ENCODE measurements at places on chromosomes 2 and 18.

DNA sequence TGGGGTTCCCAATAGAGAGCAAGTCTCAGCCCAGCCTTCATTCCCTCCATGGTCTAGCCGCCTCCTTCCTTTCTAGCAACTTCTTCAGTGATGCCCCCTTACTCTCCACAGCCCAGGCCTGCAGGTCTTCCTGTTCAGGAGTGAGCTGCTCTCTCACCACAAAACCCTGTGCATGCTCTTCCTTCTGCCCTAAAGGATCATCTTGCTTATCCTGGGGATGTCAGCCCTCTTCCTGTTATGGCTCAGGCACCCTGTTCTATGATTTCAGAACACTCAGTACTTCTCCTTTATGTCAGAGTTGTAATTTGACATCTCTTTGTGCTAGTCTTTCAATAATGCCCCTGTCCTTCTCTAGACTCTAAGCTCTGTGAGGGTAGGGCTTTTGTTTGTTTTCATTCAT lies 19.4 kb downstream of the TMEM178A start:
- no peak for DNase-seq

DNA sequence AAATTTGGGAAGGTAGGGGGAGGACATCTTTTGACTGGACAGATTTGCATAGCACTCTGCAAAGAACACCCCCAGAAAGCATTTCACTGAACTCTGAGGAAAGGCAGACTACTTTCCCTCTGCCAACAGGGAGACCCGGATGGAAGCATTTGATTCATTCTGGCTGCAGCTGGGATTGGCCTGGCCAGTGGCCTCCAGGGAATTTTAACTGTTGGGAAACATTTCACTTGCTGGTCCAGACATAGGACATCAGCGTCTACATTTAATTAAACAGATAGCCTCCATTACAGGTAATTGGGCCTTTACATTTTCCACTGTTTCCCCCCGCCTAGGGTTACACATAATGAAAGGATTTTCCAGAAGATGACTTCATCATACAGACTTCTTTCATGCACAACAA lies 92.8 kb downstream of the MARCHF4 start:
- no peak for DNase-seq

DNA sequence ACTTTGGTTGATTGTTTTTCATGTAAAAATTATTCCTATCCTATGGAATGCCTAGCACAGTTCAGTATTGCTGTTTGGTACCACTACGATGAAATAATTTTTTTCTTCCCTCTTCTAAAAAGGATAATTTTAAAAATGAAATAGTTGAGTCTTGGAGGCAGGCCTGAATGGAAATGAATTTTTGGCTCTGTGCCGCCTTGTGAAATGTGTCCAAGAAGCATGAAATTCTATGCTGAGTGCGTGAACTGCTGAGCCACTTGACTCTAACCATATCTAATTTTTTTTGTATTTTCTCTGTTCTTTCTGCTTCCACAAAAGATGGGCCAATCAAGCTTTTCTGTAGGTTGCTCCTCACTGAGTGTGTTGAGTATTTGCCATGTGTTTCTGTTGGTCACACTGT lies 95.0 kb downstream of the PRPF40A start:
- DNase-seq: no peak

DNA sequence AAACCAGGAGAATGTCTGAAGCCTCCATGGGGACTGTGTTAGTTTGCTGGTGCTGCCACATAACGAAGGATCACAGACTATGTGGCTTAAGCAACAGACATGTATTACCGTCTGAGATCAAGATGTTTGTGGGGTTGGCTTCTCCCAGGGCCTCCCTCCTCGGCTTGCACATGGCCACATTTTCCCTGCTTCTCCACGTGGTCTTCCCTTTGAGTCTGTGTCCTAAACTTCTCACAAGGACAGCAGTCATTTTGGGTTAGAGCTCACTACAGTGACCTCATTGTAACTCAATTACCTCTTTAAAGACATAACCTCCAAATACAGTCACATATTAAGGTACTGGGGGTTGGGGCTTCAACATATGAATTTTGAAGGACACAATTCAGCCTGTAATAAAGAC lies 44.6 kb upstream of the LPIN2 start:
- no peak for DNase-seq

- DNase-seq: no peak
Measured at GRCh38 chr2:198096965-198097364, 292.6 kb downstream of the PLCL1 start.

GRCh38 chr2:134919341-134920210 lies 954 bp downstream of the CCNT2 start:
- DNase-seq: no peak

- DNase-seq: no peak
Measured at GRCh38 chr2:191985740-191986139, 138.9 kb upstream of the CAVIN2 start.

GRCh38 chr2:112255875-112256274 lies 1.0 kb upstream of the ZC3H8 start:
- no peak for DNase-seq

GRCh38 chr18:13235981-13236380 lies 17.4 kb downstream of the LDLRAD4 start:
- no peak for DNase-seq

DNA sequence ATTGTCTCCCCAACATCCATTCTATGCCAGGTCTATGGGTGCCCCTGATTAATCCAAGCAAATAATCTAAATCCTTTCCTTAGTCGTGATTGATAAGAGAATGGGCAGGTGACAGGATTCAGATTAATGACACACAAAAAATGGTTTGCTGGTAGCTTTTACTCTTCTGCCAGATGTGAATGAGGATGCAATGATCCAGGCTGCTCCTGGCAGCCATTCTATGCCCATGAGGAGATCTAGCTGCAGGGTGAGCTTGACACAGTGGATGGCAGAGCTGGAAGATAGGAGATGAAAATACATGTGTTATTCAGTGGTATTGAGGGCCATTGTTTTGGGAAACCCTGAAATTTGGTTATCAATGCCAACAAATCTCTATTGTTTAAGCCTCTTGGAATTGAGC lies 69.7 kb downstream of the ACYP2 start:
- no peak for DNase-seq

All from iPS DF 19.7 (cell line).